Brain microvascular endothelial cell (primary cell): ENCODE measurements at places on chromosomes 7 and 10.

DNA sequence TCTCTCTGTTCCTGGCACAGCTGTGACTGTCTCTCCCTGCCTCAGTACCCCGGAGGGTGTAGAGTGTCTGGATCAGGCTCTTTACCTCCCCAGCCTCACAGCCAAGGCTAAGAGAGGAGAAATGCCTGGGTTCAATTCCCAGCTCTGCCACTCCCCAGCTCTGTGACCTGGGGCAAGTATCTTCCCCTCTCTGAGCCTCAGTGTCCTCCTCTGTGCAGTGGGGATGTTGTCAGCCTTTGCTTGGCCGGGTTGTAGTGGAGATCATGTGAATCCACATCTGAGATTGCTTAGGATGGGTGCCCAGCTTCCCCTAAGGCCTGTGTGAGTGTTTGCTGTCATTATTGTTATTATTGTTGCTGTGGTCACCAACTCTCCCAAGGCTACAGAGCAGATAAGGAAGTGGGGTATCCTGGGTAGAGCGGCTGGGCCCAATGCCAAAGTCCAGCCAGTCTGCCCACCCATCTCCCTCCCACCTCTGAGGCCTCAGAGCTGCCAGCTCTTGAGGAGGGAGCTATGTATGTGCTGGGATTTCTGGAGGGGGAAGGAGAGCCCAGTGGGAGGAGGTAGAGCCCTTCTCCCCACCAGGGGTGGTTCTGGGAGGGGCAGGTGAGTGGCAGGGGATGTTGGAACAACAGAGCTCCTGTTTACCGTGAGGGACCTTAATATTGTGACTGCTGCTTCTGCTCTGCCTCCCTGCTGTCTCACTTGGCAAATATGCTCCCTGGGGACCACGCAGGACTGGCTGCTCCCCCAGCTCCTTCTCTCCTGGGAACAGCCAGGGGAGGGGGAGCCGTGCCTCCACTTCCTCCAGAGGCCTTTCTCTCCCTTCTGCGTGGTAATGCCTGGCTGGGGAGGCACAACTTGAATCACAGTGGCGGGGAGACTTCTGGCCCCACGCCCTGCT lies 170.5 kb downstream of the RPS24 start:
- no peak for DNase-seq

DNA sequence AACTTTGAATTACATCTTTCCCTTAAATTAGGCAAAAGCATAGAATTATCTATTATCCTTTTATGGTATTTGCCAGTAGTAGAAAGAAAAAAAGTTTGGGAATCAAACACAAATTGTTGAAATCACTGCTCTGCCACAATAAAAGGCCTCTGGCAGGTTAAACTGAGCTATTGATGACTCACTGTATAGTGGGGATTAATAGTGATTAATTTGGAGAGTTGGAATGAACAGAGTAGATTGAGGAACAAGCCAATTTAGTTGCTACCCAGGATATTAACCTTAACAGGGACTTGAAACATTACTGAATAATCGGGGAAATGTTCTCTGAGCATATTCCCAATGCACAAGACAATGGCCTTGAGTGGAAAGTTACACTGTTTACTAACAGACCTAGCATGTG lies 33.1 kb downstream of the MASTL start:
- no peak for DNase-seq

DNA sequence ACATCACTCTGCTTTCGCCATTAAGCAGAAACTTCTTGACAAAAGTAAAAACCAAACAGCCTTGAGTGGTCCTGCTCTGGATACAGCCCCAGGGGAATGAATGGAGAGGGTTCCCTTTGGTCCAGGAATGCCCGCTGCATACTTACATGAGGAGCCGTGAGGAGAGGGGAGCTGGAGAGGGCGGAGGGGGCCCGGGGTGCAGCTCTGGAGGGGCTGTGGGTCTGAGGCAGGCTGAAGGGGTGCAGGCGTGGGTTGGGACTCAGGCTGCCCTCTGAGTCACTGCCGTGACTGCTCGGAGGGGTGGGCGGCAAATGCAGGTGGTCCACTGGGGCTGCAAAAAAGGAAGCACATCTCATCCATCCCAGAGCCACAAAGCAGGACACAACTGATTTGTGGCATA lies 61.3 kb upstream of the DGKI start:
- no peak for DNase-seq

DNA sequence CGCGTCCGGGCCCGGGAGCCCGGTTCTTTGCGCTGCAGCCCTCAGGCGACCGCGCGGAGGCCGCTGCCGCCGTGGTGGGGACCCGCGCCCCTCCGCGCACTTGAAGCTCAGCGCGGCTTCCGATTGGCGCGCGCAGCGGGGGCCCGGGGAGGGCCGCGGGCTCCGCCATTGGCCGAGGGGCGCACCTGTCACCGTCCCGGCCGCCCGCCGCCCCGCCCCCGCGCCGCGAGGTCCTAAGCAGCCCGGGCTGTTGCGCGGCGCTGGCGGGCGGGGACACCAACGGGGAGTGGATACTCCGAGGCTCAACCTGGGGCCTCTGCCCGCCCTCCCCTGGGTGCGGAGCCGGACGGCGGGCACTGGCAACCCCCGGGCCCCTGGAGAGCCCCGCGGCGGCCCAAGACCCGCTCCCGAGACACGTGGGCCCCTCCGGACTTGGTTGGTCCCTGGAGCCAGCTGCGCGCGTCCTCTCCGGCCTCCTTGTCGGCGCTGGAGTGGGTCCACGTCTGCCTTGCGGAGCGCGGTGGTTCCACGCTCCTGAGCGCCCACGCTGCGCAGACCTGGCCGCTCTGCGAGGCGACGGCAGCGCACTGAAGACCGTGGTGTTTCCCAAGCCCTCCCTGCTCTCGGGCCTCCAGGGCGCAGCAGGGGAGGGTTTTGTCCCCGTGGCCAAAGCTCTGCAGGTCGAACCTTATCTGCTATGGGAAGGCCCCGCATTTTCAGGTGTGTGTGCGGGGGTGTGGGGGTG lies at the start of gene MNX1:
Gene MNX1, minus strand, starts transcription at position 76 of the 745 bp plus-strand sequence. CDS start 313 bp downstream, outside the sequence.
- no peak for DNase-seq

DNA sequence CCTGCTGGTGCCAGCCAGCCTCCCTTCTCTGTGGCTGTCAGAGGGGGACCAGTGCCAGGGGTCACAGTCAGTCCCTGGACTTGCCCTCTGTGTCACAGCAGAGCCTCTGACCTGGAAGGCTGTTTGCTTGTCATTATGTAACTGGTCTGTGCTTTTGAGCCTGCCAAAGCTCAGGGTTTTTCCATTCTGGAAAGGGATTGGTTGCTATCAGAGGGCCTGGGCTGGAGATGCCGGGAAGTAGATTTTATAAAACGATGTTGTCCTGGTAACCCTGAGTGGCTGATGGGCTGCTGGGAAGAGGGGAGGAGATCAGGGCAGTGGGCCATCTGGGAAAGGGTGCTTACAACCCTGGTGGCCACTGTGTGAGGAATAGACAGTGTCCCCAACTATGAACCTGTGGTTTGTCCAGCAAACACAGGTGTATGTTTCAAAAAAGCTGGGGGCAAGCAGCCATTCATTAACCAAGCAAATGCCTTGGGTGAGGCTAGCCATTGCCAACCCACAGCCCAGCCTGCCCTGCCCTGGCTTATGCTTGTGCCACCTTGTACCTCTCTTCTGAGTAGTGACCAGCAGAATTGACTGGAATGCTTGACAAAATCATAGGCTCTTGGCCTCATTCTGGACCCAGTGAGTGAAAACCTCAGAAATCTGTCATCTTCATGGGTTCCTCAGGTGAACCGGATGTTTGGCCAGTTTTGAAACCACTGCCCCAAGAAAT lies 21.6 kb downstream of the SFTPD start:
- DNase-seq = no peak

DNA sequence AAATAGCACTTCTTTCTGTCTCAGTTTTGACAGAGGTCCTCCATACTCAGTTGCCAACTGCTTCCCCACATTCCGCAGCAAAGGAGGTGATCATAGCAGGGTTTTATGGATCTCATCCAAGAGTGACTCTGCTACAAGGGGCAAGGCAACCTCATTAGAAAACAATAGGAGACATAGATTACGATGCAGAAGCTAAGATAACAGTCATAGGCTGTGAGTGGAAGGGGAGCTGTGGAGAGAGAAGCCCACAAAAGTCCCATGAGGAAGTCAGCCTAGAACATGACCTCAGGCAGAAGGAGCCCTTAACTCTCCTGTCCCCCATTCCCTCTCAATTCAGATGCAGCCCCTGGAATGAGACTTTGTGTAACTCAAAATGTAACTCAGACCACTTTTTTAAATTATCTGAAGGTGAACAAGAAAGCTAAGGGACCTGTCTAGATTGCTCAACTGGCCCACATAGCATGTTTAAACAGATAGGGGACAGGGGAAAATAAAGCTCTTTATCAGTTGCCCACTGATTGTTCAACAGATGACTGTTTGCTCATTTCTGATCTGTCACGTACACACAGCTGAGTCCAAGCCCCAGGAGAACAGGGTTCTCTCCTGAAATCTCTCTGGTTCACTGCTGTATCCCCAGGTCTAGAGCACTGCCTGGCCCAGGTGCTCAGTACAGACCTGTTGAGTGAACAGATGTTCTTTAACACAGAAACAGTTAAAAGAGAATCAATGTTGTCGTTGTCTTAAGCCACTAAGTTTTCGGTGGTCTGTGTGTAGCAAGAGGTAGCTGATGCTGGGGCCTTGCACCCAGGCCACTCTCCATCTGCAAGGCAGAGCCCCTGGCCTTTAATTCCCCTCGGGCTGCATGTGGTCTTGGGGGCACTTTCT lies 1.5 kb upstream of the NCOA4 start:
- DNase-seq = no peak

DNA sequence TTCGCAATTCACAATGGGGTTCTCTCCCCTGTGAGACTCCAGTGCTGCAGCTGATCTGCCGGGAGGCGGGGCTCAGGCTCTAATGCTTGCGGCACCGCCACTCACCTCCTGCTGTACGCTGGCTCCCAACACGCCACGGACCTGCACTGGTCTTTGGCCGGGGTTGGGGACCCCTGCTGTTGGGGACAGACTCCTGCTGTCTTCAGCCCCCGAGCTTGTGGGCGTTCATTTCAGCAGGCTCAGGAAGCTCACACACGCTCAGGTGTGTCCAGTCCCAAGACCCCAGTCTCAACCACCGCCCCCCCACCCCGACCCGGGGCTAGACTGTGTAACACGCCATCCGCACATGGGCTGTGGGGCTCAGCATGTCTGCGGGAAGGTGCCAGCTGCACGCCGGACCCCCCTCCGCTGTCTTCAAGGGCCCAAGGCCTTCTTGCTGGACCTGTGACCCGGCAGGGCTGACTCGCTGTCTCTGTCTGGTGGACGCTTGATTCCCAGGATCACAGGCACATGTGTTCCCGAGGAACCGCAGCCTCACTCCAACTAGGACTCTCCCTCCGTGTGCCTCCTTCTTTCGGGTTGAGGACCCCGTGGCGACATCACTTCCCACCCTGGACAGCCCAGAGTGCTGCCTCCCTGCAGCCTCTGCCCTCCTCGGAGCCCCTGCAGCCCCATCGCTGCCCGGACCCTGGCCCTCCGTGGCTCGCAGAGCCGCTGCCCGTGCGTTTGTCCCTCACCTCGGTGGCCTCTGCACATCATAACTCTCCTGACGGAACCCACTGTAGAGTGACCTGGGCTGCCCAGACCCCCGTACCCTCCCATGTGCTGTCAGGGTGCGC lies 106.4 kb downstream of the DNAJB6 start:
- DNase-seq = no peak

- DNase-seq = no peak
These were observed 29.9 kb downstream of the SEC61G start for GRCh38 chr7:54729107-54729506.

DNA sequence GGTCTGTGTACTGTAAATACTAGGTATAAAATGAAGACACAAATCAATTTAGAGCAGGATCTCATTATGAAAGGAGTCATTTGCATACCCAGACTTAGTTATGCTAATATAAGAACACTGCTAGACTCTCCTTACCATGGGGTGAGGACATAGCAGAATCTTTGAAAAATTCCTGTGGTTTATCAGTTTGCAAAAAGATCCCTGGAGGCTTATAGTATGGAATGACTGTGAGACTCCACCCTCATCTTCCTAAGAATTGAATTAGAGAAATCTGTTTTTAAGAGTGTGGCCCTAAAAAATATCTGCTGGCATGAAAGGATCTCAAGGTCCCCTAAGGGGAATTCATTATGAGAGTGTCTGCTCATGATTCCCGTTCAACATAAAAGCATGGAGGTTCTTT lies 63.2 kb downstream of the WNT2 start:
- no peak for DNase-seq

- no peak for DNase-seq
These were observed 30.3 kb upstream of the ZNF438 start for GRCh38 chr10:31061941-31062340.
